ENCODE measurements at places on chromosomes 16 and 17.
A peak's percentile ranks its signal among the peaks of the same experiment; 100 is the strongest.

GRCh38 chr17:17913695-17914332, 58.4 kb downstream of the TOM1L2 start:
- no peak for DNase-seq
- peaks cover 31% of the 10 kb centered on the region for H3K4me1 ChIP-seq
- H3K36me3 ChIP-seq: peaks cover 9% of the 10 kb centered on the region
- H3K27ac ChIP-seq: peak overlapping the region; percentile 46
- peak overlapping the region; percentile 25 for H3K4me3 ChIP-seq
- H3K27me3 ChIP-seq: no peaks in the 10 kb centered on the region

GRCh38 chr17:6392609-6393350, 42.1 kb downstream of the AIPL1 start:
- peaks cover 32% of the 10 kb centered on the region for H3K4me1 ChIP-seq
- DNase-seq: no peak
- H3K27me3 ChIP-seq: peaks cover 4% of the 10 kb centered on the region
- no peak overlapping the region for H3K27ac ChIP-seq
- H3K4me3 ChIP-seq: no peak overlapping the region

DNA sequence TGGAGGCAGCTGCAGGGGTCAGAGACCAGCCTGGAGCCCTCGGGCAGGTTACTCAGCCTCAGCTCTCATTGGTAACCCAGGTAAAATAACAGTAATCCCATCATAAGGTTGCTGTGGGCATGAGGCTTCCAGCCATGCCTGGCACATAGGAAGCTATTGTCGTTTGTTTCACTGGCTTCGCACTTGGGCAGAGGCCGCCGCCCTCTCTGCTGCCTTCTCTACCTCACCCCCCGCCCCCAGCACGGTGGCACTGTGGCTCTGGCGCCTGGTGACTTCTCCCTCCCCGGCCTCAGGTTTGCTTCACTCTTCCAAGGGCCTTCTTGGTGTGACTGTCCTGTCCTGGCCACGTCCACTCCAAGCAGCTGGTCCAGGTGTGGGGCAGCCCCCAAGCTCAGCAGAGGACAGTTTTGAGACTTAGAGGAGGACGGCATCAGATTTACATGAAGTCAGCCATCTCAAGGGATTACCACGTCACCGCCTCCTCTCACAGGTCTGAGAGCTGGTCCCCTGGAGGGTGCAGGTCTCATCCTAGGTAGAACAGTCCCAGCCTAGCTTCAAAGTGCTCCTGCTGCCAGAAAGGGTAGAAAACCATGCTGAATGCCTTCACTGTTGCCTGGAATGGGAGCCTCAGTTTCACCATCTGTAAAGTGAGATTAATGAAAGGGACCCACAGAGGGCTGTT, 34.8 kb downstream of the SREBF1 start:
- H3K36me3 ChIP-seq: peaks cover 9% of the 10 kb centered on the region
- no peak overlapping the region for H3K27ac ChIP-seq
- peaks cover 12% of the 10 kb centered on the region for H3K27me3 ChIP-seq
- no peak for DNase-seq

GRCh38 chr16:77812856-77813500, 24.6 kb downstream of the VAT1L start:
- DNase-seq: no peak
- H3K27me3 ChIP-seq: no peaks in the 10 kb centered on the region
- no peak overlapping the region for H3K4me3 ChIP-seq
- no peaks in the 10 kb centered on the region for H3K4me1 ChIP-seq
- H3K27ac ChIP-seq: no peak overlapping the region

GRCh38 chr17:1640329-1641064, 5.0 kb downstream of the SCARF1 start:
- no peak overlapping the region for H3K4me3 ChIP-seq
- no peak for DNase-seq
- peaks cover 34% of the 10 kb centered on the region for H3K4me1 ChIP-seq
- H3K27me3 ChIP-seq: peaks cover 29% of the 10 kb centered on the region
- no peak overlapping the region for H3K27ac ChIP-seq

- no peak overlapping the region for H3K4me3 ChIP-seq
- no peaks in the 10 kb centered on the region for H3K36me3 ChIP-seq
- no peaks in the 10 kb centered on the region for H3K27me3 ChIP-seq
- peaks cover 36% of the 10 kb centered on the region for H3K4me1 ChIP-seq
Observed at GRCh38 chr17:70608193-70608592, 438.9 kb downstream of the KCNJ2 start.

DNA sequence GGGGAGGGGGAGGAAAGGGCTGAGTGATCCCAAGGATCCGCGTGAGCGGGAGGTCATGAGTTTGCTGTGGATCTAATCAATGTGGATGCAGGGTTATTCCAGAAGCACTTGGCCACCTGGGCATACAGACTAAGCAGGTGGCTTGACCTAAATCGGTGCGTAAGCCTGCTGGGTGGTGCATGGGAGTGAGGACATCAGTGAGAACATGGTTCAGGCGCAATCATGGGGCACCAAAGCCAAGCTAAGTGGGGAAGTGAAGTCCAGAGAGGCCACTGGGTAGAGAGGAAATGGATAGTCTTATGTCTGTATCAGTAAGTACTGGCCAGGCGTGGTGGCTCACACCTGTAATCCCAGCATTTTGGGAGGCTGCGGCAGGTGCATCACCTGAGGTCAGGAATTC, 18.9 kb upstream of the MFSD6L start:
- H3K4me1 ChIP-seq: no peaks in the 10 kb centered on the region
- H3K27ac ChIP-seq: no peak overlapping the region
- peaks cover 67% of the 10 kb centered on the region for H3K27me3 ChIP-seq
- H3K4me3 ChIP-seq: no peak overlapping the region

DNA sequence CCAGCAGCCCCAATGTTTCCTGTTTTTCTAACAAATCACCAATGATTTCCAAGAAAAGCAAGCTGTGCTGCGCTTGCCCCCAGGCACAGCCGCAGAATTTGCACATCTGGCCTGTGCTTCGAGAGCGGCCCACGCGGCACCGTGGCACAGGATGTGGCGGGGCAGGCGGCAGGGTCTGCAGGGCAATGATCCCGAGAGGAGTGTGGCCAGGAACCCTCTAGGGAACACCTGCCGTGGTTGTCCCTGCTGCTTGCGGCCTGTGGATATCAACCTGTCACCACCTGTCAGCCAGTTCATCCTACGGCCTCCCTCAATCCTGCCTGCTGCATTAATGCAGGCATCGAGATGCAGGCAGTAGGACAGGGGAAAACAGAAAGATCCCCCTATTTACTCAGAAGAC, 24.0 kb downstream of the PIK3R5 start:
- H3K4me3 ChIP-seq: no peak overlapping the region
- H3K4me1 ChIP-seq: peaks cover 3% of the 10 kb centered on the region
- H3K36me3 ChIP-seq: no peaks in the 10 kb centered on the region
- H3K27ac ChIP-seq: no peak overlapping the region
